NCI-H510A treated with DMSO at 0.1 percent for 48 hours (cell line): ENCODE measurements at places on chromosomes 5 and 9.
A peak's percentile ranks its signal among the peaks of the same experiment; 100 is the strongest.

GRCh38 chr9:120741701-120742100 lies 27.4 kb upstream of the MEGF9 start:
- no peak for DNase-seq

DNA sequence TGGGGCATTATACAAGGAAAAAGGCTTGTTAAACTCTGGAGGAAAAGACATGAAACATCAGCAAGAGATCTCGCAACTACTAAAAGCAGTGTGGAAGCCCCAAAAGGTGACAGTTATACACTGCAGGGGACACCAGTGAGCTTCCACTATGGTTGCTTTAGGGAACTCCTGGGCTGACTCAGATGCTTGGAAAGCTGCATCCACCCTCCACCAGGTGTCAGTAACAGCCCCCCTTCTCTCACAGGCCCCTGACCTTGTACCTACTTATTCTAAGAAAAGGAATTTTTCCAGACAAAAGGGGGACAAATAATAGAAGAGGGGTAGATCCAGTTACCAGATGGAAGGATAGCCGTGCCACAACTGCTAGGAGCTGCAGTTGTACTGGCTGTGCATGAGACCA lies 154.4 kb upstream of the COX7C start:
- no peak for DNase-seq

DNA sequence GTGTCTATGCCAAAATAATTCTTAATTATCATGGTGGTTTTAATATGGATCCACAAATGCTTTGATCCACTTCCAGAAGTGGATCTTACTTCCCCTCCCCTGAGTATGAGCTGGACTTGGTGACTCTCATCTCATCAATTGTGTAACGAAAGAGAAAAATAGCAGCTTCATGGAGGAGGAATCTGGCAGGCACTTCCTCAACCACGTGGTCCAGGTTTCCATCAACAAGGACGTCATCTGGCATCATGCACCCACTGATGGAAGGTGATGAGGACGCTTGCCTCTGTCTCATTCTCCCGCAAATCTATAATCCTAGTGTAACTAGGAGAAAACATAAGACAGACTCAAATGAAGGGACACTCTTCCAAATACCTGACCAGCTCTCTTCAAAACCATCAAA lies 54.6 kb upstream of the S1PR3 start:
- no peak for DNase-seq

DNA sequence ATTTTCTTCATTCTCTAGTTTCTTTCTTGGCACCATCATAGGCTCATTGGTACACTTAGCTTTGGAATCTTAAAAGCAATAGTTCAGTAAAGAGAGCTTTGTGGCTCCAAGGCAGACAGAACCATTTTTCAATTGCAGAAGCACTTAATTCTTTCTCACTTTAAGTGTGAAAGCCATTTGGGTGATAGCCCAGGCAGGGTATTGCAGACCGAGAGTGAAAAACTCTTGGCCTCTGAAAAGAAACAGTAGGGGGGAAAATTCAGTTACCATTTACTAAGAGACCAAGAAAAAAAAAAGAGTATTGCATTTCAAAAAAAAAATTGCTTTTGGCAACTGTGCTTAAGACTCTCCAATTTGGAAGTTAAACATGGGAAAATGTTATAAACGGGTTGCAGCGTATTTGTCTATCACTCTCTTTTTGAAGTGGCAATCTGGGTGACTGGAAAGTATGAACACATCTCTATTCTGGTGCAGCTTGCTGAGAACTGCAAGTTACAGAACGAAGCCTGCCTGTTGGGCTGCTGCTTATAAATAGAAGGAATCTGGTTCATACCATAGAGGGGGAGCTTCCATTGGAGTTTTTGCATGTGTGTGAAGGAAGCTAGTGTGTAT lies 170.5 kb downstream of the TLE4 start:
- DNase-seq, result no peak

GRCh38 chr5:113257545-113257944 lies 177.2 kb downstream of the TSSK1B start:
- no peak for DNase-seq

- peak; percentile 42 for DNase-seq
These were observed at the start of gene NCS1 for GRCh38 chr9:130172161-130172857. Gene NCS1, plus strand, starts transcription at chr9:130172404. Its CDS starts 260 bp downstream, at chr9:130172664.
